ENCODE measurements at places on chromosomes 2 and 18. TPM values are rescaled to one million over a fixed set of nuclear protein-coding genes. Genes with fewer than 3 reads are reported as not detected.

DNA sequence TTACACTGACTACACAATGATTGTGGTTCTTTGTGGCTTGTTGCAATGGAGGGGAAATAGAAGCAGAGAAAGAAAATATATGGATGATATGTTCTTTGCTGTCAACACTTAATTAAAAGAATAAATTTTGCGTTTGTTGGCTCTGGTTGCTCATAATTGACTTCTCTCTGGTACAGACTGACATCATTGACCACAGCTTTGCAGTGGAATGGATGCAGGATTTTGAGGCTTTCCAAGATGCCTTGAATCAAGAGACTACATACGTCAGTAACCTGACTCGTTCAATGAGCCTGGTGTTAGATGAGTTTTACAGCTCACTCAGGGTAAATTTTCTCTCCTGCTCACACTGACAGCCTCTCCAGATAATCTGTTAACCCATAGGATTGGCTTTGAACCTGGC lies 9.9 kb downstream of the GPN1 start:
- DNase-seq, result no peak
- no peaks in the 10 kb centered on the region for H3K27me3 ChIP-seq
- H3K4me1 ChIP-seq, result no peaks in the 10 kb centered on the region
- no peak overlapping the region for H3K27ac ChIP-seq

GRCh38 chr18:57125627-57126026 lies 21.3 kb upstream of the BOD1L2 start:
- no peak overlapping the region for H3K27ac ChIP-seq
- DNase-seq, result no peak
- no peak overlapping the region for H3K4me3 ChIP-seq
- peaks cover 29% of the 10 kb centered on the region for H3K4me1 ChIP-seq

- peak overlapping the region; percentile 23 for H3K27ac ChIP-seq
- H3K27me3 ChIP-seq, result no peaks in the 10 kb centered on the region
- DNase-seq, result no peak
- H3K36me3 ChIP-seq, result peaks cover 11% of the 10 kb centered on the region
- H3K4me1 ChIP-seq, result peaks cover 18% of the 10 kb centered on the region
- no peak overlapping the region for H3K4me3 ChIP-seq
Measured at GRCh38 chr2:85187069-85187468, 53.9 kb downstream of the TCF7L1 start.

MEP1B gene
- not detected for total RNA-seq

DNA sequence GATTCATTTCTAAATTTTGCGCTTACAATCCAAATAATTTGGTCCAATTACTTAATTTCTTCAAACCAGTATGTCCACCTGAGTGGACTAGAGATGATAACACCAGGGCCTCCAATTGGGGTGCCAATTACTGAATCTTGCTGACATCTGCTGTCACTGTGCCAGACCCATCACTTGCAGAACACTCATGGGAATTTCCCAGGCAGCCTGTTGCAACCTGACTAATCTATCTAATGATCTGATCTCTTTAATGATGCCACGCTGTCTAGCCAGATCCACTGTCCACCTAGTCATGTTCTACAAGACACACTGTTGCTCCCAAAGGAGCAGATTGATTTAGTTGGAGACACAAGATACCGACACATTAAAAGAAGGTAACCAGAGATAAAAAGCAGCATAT lies 11.8 kb upstream of the LRP1B start:
- no peaks in the 10 kb centered on the region for H3K4me1 ChIP-seq
- H3K27me3 ChIP-seq, result no peaks in the 10 kb centered on the region
- DNase-seq, result no peak
- H3K27ac ChIP-seq, result no peak overlapping the region
- no peaks in the 10 kb centered on the region for H3K36me3 ChIP-seq

GREB1 gene
- total RNA-seq, result 78.8 TPM

SLC1A4 gene
- total RNA-seq, result 12.5 TPM

Data from progenitor cell of endocrine pancreas (in vitro differentiated cells).